ENCODE measurements at places on chromosomes 3 and 15.

DNA sequence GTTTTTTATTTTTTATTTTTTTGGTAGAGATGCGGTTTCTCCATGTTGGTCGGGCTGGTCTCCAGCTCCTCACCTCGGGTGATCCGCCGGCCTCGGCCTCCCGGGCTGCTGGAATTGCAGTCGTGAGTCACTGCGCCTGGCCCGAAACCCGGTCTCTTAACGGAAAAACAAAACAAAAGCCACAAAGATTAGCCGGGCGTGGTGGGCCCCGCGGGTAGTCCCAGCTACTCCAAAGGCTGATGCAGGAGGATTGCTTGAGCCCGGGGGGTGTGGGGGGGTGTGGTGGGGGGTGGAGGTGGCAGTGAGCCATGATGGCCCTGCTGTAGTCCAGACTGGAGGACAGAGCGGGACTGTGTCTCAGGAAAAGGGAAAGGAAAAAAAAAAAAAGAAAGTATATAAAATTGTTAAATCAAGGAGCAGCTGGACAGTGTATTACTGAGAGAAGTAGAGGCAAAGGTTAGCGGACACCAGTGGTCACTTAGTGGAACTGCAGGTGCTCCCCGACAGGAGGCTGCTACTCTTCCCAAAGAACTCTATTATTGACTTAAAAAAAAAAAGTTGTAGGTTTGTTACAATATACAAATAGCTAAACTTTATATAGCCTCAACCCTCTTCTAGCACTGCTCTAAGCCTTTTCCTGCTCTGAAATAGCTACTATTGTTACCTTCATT lies 30.3 kb upstream of the TUBGCP5 start:
- no peak for DNase-seq

DNA sequence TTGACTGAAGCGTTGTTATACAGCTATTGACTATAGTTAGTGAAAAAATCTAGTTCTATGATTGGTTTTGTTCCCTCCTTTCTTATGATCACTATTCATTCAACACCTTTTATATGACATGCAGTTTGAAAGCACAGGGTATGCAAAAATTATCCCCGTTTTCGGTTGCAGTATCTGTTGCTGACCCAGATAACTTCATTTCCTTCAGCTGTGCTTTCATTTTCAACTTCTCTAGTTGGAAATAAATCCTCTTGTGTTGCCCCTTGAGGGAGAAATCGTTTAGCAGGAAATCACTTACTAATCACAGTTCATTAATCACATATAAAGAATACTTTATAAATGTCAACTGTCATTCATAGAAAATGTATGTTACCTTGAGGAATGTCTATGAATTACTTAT lies 55.1 kb downstream of the MBNL1 start:
- DNase-seq, result no peak

DNA sequence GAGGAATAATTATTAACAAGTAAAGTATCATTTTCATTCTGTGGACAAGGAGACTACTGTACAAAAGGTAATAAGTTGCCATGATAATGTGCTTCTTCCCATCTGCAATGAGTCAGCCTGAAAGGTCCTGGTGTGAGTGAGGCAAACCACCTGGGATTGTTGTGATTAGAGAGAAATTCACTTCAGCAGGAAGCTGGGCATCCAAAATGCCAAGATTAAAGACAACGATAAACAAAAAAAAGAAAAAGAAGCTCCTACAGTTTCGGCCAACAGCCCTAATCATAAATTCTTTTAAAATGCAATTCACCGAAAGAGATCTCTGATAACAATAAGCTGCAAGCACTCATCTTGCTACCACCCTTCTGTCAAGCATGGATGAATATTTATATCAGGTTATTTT lies 507.8 kb downstream of the TUSC7 start:
- no peak for DNase-seq

- DNase-seq, result no peak
Measured at GRCh38 chr3:12809001-12809400, 12.5 kb downstream of the CAND2 start.

DNA sequence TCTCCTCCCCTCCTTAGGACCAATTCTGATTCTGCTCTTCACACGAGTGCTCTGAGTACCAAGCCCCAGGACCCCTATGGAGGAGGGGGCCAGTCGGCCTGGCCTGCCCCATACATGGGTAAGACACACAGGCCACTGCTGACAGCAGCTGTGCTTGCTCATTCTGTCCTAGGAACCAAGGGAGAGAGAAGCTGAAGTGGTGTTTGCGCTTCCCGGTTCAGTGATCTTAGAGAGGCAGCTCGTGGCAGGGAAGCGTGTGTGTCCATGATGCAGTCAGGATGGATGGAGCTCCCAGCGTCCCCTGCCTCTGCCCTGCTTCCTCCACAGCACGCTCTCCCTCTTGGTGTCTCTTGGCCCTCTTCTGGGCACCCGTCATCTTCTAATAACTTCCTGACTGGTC lies 77.6 kb downstream of the CRTC3 start:
- peak; percentile 89 for DNase-seq

GRCh38 chr15:68415501-68416157 lies 16.3 kb downstream of the ITGA11 start:
- no peak for DNase-seq

DNA sequence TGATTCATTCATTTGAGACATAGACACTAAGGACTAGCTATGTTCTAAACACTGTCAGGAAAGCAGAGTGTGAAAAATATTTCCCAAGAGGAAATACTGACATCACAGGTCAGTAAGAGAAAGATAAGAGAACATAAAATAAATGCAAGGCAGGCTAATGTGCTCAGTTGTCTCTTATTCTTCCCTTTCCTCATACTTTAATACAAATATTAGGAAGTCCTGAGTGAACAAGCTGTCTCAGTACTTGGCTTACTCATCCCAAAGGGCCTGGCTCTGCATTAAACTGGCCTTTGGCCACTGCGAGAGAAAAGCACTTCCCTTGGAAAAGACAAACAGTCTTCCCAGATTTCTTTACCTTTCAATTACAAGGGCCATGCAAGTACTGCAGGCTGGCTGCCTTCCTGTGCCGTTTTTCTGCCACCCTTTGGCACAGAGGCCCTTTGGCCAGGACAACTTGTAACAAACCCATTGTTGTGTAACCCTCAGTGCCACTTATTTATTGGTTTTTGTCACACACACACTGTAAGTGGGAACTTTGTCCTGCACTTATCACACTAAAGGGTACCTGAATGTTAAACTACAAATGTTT lies 31.7 kb downstream of the EDC3 start:
- no peak for DNase-seq

Measured in NCI-H1092 (cell line).